ENCODE measurements at places on chromosomes 3 and 15.

- no peak for DNase-seq
Observed at GRCh38 chr3:1728510-1728909, 370.2 kb upstream of the CNTN4 start.

DNA sequence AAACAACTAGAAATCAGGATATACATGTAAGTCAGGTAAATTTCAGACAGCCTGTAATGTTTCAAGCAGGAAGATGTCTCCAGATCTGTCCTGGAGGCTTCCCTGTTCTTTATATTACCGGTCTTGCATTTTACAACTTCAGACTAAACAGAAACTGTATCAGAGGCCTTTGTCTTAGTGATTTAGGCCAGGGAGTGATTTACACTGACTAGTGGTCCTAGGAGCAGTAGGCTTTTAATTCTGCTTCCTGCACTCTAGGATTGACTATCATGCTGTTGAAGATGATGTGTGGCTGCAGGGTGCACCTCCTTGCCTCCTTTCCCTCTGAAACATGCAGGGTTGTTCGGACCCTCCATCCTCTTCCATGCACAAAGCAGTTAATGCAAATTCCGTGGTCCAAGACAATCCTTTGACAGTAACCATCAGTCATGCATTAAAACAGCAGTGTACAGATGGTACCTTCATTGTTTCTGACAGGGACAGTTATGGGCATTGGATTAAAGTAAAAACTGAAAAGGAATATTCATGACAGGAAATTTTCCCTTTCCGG is 27.6 kb downstream of the CHRNA7 start:
- no peak for DNase-seq

DNA sequence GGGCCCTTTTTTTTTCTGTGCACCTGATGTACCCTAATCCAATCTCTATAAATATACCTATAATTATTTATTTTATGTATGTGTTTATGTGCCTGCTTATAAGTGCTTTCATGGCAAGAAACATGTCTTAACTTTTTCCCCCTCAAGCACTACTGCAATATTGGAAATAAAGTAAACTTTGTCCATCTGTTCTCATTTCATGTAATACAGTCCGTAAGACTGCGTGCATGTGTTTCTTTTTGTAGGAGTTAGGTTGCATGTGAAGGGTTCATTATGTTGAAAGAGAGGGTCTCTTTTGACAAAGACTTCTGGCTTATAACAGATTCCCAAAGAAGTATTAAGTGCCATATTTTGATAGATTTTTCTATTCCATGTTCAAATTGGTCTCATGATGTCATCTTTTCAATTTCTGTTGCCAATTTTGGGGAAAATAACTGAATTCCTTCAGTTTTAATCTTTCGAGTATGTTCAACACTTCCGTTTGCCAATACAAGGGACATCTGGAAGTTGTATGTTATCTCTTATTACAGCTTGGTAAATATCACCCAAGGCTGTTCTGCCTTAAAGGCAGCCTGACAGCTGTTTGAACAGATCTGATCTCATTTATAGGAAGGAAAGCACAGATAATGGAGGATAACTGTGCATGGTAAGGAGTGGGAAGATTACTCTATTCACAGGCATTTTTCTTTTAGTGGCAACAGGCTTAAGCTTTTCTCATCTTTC is 273.1 kb upstream of the SGO1 start:
- no peak for DNase-seq

- DNase-seq, result no peak
Observed at GRCh38 chr3:44966795-44967278, 9.1 kb downstream of the ZDHHC3 start.
